KG1 (cell line): ENCODE measurements at places on chromosomes 3 and 15.
A peak's percentile ranks its signal among the peaks of the same experiment; 100 is the strongest.

GRCh38 chr3:71095511-71096291, 487.8 kb downstream of the FOXP1 start:
- DNase-seq: no peak

DNA sequence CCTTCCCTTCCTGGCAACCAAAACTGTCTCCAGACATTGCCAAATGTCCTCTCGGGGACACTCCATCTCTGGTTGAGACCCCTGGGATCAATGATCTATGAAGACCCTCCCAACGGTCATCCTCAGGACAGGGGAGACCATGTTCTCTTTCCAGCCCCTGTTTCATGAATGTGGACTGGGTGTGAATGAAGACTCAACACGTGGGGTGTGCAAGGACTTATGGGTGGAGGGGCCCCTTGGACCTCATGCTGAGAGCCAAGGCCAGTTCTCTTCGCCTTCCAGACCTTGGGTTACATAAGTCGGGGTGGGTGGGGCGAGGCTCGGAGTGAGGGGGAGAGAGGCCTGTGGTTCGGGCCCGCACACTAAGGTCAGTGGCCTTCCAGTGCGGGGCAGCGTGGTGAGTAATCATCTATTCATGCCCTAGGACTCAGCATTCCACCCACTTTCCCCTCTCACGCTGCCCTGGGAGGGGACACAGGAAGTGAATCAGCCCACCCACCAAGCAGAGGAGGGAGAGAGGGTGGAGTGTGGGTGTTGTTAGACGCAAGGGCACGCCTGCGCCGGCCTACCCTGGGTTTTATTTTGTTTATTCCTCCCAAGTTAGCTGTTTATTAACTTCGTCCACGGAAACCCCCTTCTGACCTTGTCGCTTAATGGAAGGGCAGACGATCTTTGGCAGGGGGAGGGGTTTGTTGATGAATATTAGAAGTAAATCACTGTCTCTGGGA, 6.7 kb downstream of the PAQR5 start:
- DNase-seq: no peak

DNA sequence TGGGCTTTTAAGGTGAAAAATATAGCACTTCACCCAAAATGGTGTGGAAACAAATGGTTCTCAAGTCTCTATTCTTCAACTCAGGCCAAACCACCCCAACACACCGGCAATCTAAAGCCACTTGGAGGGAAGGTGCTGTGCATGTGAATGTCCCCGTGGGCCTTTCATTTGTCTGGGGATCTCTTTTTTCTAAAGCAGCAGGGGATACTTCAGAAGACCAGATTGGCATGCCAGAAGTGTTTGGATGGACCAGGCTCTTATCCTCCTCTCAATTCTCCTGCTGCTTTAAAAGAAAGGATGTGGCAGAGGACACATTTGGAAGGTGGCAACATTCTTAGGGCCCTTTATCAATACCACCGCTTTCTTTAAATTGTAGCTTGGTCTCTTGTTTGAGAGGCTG, 193.1 kb downstream of the MEIS2 start:
- no peak for DNase-seq

GRCh38 chr3:15438983-15439382, 11.6 kb downstream of the EAF1 start:
- DNase-seq: no peak

- DNase-seq: no peak
Observed at GRCh38 chr15:29130951-29131839, 138.4 kb downstream of the NSMCE3 start.

GRCh38 chr3:182533394-182533793, 259.9 kb upstream of the ATP11B start:
- no peak for DNase-seq

GRCh38 chr3:133944181-133944580, 48.5 kb upstream of the RAB6B start:
- DNase-seq: no peak

DNA sequence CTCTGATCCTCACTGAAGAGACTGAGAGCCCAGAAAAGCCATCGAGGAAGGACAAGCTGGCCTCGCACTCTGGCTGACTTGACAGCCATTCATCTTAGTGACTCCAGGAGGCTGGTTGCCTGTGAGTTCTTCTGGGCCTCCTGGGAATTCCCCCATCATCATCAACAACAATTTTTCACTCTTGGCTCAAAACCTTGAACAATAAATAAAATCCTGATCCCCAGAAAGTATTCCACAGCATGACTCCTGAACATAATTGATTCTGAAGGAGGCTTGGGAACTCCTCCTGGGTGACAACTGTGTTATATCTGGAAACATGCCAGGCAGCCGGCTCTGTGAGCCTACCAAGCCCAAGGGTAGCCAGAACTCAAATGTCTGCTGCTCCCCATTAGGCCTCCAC, 188.6 kb downstream of the SHQ1 start:
- DNase-seq: no peak

DNA sequence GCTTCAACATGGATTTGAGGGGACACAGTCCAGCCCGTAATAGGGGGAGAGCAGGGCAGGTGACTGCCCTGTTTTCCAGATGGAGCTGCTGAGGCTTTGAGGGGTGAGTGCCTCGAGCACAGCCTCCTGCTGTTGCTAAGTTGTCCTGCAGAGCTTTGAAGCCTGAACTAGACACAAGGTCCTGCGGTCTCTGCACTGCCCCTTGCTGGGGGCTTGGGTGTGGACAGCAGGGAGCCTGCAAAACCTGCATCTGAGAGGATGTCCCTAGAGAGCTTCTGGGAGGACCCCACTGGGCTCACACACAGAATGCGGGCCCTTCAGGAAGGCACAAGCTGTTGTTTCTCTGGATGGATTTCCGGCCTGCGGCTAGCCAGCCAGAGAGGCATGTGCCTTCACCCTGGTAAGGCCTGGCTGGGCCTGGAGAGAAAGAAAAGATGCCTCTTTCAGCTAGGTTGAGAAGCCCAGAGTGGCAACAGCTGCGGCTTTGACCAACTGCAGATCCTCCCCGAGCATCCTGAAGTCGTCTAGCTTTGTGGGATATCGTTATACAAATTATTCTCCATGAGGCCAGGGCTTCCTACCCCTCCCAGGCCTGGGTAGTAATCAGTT, 226.2 kb downstream of the SLCO3A1 start:
- no peak for DNase-seq

GRCh38 chr15:40052604-40053003, 13.6 kb upstream of the SRP14 start:
- DNase-seq: no peak

GRCh38 chr3:139252719-139253118, 91.1 kb upstream of the MRPS22 start:
- no peak for DNase-seq

GRCh38 chr3:95752199-95752598, 1062.2 kb upstream of the EPHA6 start:
- peak; percentile 7 for DNase-seq

DNA sequence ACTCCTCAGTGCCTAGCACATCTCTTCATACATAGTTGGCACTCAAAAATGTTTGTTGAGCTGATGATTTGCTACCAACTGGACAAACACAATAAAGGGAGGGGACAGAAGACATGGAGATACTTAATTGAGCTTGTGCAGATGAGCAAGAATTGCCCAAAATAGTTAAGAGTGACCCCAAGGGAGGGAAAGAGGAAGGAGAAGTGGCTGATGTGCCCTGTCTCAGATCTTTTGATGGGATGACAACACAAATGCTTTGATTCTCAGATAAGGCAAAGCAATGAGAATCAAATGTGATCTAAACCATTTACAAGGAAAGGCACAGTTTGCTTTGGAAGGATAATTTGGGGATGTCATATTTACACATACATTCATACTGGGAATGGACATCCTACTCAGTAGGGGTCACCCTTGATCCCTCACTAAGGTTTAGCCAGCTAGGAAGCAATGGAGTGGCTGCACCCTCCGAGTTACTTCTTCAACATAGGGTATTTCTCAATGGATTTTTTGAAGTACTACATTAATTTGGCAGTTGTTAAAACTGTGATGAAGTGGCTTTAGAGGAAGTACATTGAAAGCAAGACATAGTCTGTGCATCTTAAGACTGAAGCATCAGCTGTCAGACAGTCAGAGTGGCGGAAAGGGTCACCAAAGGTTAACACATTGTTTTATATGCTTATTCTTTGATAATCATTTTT, 21.9 kb upstream of the SSR3 start:
- no peak for DNase-seq

GRCh38 chr15:69414701-69415167, 585 bp downstream of the KIF23 start:
- DNase-seq: no peak

DNA sequence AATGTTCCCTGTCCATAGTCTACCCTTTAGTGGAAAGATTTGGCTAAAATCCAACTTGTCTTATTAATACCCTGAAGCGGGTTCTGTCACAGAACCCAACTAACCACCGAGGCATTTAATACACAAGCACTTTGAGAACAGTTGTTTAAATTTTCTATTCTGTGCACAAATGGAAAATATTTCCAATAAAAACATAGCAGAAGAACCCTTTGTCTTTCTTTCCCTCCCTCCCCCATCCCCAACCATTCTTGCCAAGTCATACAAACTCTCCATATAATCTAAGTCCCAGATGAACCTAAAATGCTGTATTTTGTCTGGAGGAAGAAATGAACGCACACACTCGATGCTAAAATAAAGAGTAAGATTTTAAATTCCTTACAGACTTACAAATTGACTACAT, 126.9 kb upstream of the STRIT1 start:
- no peak for DNase-seq

DNA sequence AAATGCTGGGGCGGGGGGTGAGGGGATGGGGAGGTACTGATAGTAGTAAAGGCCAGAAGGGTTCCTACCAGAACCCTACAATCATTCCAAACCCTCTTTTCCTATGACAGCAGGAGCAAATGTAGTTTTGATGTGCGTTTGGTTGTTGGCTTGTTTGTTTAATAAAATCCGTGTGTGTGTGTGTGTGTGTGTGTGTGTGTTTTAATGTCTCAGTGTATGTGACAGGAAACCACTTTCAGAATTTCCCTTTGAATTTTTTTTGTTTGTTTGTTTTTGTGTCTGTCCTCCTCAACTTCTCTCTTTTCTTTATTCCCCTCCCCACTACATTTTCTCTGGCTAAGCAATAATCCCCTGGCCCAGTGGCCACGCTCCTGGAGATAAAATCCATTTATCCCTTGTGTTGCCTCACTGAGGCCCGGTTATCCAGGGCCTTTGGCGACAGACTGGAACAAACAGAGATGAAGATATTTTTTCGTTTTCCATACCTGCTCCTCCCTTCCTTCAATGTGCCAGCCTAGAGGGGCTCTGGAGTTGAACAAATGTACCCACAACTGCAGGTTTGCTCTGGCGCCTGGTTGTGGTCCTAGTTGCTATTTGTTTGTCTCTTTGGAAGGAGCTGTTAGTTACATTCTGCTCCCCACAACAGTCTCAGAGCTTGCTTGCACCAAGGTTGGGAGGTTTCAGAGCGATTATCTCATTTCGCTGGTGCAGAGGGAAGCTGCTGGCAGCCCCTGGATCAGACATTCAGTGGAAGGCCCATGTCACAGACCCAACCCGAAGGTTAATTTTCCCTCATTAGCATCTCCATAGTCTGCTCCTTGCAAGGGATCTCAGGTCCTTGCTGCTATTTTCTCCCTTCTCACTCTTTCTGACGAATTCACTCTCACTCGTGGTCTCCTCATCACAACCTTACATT, 17.9 kb downstream of the NR2F2 start:
- no peak for DNase-seq

- DNase-seq: no peak
Observed at GRCh38 chr15:70588613-70589012, 174.7 kb downstream of the UACA start.

- no peak for DNase-seq
Observed at GRCh38 chr15:39444735-39445470, 136.0 kb upstream of the THBS1 start.

- DNase-seq: no peak
Observed at GRCh38 chr3:147361454-147362420, 44.6 kb downstream of the ZIC4 start.

- DNase-seq: peak; percentile 45
Observed at GRCh38 chr3:43296565-43296964, 10.2 kb downstream of the SNRK start.

- DNase-seq: no peak
Observed at GRCh38 chr15:74799255-74799855, 13.3 kb upstream of the LMAN1L start.

GRCh38 chr3:35739964-35740527, 100.7 kb downstream of the ARPP21 start:
- no peak for DNase-seq

DNA sequence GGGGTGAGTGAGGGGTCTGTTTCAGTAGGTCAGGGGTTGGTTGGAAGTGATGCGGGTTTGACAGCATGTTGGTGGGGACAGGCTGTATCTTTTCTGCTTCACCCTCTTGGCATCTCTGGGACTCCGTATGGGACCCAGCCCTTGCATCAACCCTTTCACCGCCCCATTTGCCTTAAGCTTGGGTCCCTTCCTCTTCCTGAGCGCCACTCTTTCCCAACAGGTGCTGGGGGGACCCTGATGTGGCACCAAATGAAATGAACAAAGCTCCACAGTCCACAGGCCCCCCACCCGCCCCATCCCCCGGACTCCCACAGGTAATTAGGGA, 1.1 kb downstream of the EIF4G1 start:
- no peak for DNase-seq

DNA sequence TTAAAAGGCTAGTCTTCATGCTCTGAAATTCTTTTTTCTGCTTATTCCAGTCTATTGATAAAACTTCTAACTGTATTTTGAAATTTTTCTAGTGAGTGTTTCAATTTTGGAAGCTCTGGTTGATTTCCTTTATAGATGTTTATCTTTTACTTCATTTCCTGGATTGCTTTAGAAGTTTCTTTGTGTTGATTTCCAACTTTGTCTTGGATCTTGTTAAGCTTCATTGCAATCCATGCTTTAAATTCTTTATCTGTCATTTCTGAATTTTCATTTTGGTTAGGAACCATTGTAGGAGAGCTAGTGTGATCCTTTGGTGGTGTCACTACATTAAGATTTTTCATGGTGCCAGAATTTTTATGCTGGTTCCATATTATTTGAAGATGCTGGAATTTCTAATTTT, 105.2 kb upstream of the DCBLD2 start:
- DNase-seq: no peak

GRCh38 chr3:64179860-64180259, 45.4 kb downstream of the PRICKLE2 start:
- DNase-seq: no peak

- DNase-seq: no peak
Observed at GRCh38 chr15:82106679-82107078, 60.9 kb upstream of the MEX3B start.

DNA sequence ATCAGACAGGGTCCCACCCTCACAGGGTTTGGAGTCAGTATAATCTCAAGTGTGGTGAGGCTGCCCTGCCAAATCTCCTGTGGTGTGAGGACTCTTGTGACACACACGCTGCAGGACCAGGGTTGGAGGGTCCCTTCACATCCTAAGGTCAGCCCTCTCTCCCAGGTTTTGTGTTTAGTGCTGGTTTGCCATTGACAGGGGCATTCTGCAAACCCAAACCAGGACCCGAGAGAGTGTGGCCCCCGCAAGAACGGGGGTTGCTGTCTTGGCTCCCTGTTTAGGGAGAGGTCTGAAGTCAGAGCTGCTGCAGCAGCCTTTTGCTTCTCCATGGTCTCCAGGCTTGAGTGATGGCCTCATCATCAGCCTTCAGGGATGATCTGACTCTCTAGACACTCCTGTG, 14.7 kb downstream of the FAM107A start:
- DNase-seq: no peak

- no peak for DNase-seq
Observed at GRCh38 chr3:49804141-49805041, 1.3 kb downstream of the INKA1 start.

GRCh38 chr3:45029661-45030060, 3.6 kb downstream of the CLEC3B start:
- no peak for DNase-seq
